ENCODE measurements at places on chromosomes 11 and 22.

GRCh38 chr11:13214276-13214675 is 63.3 kb upstream of the BMAL1 start:
- DNase-seq, result no peak

GRCh38 chr11:23413057-23413456 is 552.8 kb upstream of the CCDC179 start:
- DNase-seq, result no peak

DNA sequence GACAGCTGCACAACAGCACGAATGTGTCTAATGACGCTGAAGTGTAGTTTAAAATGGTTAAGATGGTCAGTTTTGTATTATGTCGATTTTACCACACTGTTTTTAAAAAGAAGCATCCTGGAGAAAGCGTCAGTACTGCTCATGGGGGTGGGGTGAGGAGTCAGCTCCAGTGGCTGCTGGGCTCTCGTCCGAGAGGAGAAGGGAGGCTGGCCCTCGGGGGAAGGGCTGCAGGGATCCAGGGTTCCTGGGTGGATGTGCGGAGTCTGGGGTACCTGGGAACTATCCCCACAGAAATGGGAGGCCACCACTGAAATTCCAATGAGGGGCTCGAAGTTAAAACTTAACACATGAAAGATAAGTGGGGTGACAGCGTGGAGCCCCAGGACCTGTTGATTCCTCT is 11.9 kb downstream of the C11orf21 start:
- no peak for DNase-seq

- peak; percentile 19 for DNase-seq
Observed at GRCh38 chr11:102666331-102666957, 39.1 kb downstream of the MMP27 start.

GRCh38 chr22:47795477-47796127 is 1033.2 kb downstream of the TBC1D22A start:
- DNase-seq, result no peak

DNA sequence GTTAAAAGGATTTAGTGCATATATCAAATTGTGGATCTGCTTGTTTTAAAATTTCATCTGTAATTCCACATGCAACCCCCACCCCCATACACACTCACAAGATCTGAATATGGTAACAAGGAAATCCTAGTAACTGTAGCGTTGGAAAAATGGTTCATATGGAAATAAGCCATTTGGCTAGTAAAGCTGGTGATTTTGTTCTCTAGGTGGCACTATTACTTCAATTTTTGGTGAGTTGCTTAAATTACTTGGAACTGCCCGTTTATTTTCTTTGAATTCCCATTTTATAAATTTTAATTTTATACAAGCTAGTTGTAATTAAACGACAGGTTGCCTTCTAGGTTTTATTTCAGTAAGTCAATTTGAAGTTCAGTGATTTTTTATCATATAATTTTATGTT is 5.3 kb downstream of the BDNF start:
- no peak for DNase-seq

DNA sequence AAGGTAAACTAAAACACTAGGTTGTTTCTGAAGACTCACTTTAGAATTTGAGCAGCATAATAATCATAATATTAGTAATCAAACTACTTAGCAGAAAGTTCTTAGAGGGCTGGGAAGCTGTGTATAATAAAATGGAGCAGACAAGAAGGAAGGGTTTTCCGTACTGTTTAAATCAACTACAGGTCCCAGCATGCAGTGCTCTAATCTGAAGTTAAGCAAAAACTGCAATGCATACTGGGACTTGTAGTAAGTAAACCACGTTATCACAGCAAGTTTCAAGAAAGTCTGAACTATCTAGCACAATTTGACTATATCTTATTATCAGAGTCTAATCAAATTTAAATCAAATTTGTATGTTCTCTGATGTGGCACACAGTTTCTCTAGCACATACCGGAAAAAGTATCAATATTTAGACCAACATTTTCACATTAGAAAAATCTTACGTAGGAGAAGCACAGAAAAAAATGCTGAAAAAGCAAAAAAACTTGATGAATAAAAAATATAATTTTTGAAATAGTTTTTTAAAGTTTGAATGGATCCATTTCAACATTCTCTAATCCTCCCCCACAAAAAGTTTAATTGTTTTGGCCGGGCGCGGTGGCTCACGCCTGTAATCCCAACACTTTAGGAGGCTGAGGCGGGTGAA is 8.2 kb downstream of the PHF21A start:
- DNase-seq, result no peak

GRCh38 chr11:92048415-92048814 is 176.2 kb upstream of the FAT3 start:
- DNase-seq, result no peak

DNA sequence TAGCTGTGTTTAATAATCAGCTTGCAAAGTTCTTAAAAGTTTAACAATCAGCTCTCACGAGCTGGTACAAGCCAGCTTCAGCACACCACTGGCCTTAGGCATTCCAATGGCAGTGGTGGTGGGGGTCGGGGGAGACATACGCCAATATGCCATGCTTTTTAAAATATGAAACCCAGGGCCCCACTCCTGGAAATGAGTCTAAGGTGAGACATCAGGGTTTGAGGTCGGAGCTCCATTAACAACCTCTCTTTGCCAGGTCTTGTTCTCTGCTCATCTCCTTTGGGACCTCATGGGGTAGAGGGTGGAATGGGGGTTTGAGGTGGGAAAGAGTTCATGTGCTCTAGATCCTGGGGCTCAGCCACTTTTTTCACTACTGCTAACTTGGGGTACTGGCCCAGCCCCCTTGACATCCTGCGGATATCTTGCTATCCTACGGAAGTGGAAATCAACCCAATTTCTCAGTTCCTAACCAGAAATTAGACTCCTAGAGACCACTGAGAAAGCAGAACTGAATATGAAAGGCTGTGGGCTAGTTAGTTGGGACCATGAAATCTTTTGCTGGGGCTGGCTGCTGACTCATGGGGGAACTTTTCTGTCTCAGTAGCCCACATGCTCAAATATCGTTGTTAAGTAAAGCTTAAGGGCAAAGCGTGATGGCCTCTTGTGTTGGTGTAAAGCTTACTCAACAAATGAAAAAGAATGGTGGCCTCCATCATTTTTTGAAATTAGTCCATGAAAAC is 90.1 kb downstream of the PDHX start:
- DNase-seq, result no peak

DNA sequence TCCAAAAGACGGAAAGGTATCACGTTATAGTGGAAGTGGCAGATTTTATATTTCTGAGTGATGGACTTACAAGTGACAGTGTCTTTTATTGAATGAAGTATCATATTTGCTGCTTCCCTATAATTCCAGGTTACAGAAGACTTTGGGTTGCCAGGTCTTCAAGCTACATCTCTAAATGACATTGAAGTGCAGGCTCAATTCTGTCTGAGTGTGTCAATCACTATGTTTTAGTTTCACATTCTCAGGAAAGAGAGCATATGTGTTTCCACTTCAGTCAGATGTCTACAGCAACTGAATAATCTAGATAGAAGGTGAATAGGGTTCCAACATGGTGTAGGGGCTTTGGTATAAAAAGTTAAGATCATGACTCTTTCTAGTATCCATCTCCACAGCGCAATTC is 492.7 kb upstream of the API5 start:
- DNase-seq, result no peak

DNA sequence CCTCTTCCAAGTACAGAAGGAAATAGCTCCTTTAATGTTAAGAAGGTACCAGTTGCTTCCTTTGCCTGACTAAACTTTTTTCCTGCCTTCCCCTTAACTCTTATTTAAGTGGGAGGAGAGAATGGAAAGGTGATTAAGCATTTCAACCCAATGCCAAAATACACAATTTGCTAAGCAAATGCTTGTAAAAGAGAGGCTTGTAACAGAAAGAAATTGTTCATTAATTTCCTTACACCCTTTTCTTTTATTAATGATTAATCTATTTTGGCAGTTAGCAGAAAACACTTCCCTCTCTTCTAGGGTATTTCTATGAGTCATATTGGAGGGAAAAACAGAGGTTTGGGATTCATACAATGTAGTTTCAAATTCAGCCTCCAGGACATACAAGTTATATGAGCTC is 427.6 kb upstream of the FAT3 start:
- DNase-seq, result no peak

DNA sequence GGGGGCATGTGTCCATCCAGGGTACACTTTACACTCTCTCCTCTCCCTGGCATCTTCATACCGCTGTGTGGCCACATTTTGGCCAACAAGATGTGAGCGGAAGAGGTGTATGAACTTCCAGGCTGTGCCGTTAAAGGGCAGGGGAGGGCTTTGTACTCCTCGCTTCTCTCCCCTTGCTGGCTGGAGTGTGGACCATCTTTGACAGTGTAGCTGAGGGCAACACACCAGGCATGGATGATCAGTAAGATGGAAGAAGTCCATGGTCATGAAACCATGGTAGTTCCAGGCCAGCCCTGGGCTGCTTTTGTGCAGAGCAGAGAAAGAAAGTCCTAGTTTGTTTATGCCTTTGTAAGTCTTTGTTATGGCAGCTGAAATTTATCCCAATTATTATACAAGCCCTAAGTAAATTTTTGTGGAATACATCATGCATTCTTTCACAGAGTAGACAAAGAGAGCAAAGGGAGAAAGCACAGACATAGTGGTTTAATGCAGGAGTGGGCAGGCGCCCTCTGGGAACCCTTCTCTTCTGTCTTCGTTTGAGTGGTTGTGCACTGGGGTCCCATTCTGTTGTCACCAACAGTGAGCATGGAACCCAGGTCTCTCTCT is 70.4 kb downstream of the FBXO7 start:
- no peak for DNase-seq

DNA sequence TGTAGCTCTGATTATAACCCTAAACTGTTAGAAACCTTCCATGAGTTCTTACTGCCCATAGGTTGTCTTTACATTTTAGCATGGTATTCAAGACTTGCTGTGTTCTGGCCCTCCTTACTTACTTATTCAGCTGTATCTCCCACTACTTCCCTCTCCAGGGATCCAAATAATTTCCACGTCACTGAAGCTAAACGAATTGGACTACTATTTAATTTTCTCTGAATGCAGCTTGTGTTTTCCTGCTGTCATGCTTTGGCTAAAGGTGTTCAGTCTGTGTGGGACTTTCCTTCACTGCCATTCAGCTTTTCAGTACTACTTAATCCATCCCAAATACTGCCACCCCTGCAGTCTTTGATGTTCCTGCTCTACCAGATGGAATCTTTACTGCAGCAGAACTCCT is 88.3 kb downstream of the UVRAG start:
- no peak for DNase-seq

DNA sequence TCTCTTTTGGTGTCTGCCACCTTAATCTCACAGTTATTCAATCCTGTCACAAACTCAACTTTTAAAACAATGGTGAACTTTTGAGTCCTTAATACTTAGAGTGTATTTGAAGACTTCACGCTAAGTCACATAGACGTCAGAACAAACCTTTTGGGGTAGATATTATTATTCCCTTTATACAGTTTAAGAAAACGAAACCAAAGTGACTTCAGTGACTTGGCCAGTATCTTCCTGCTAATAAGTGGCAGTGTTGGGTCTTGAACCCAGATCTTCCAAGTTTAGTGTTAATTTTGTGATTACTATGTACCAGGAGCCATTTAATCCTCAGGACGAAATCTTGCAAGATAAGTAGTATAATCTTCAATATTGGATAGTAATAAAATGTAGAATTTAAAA is 691 bp downstream of the CEP295 start:
- no peak for DNase-seq

DNA sequence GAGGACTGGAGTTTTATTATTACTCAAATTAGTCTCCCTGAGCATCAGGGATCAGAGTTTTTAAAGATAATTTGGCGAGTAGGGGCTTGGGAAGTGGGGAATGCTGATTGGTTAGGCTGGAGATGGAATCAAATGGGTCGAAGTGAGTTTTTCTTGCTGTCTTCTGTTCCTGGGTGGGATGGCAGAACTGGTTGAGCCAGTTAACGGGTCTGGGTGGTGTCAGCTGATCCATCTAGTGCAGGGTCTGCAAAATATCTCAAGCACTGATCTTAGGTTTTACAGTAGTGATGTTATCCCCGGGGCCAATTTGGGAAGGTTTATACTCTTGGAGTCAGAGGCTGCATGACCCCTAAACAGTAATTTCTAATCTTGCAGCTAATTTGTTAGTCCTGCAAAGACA is 1.1 kb downstream of the OR5A2 start:
- DNase-seq, result no peak

GRCh38 chr22:41915035-41915785 is at the start of gene SHISA8:
Gene SHISA8 (minus strand): TSS chr22:41915074. CDS start chr22:41914667, 407 bp downstream.
- peak; percentile 74 for DNase-seq

DNA sequence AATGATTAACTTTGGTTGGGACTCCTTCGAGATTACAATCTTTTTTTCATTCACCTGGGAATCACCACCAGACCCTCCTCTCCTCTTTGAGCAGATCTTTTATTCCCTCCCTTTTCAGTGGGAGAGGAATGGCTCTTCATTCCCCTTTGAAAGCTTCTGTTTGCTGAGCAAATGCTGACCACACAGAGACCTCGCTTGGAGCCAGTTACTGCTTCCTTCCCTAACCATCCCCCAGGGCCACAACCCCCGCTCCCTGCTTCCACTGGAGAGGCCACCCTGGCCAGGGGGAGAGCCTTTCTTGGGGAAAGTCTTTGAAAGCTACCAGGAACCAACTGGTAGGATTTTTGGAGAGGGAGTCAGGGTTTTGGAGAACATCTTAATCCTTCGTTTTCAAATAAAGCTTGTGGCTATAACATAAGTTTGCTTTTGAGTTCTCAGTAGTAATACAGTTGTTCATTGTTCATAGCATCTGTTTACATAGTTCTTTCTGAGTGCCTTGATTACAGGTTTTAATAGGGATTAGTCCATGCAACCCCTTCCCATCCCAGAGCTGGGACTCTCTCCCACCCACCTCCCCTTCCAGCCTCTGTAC is 138.4 kb downstream of the DBX1 start:
- DNase-seq, result no peak

DNA sequence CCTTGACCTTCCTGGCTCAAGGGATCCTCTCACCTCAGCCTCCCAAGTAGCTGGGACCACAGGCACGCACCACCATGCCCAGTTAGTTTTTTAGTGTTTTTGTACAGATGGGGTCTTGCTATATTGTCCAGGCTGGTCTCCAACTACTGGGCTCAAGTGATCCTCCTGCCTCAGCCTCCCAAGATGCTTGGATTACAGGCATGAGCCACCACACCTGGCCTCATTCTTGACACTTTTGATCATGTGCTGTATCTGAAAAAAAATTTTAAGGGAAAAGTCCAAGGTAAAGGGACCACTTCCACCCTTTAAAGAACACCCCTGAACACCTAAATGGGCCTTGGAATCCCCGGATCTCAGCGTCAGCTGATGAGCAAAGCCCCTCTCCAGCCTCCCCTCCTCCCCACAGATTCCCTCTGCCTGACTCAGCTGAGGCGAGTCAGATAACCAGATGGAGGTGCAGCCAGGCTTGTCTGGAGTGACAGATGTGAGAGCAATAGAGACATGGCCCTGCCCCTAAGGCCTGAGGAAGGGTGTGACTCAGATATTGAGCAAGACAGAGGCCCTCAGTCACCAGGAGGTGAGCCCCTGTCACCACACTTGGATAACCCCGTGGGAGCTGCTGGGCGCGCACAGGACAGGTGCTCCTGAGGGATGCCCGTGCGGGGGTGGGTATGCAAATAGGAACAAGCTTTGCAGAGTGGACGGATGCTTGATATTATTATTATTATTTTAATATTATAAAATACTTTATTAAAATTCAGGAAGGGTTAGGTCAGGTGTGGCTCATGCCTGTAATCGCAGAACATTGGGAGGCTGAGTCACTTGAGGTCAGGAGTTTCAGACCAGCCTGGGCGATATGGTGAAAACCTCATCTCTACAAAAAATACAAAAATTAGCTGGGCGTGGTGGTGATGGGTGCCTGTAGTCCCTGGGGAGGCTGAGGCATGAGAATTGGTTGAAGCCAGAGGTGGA is 5.0 kb upstream of the CCDC88B start:
- peak; percentile 59 for DNase-seq
